ENCODE measurements at places on chromosomes 13 and 19.

GRCh38 chr13:80100636-80101035 lies 240.3 kb downstream of the SPRY2 start:
- no peak for DNase-seq

GRCh38 chr13:19967621-19968020 lies 9.1 kb downstream of the ZMYM2 start:
- DNase-seq: no peak

DNA sequence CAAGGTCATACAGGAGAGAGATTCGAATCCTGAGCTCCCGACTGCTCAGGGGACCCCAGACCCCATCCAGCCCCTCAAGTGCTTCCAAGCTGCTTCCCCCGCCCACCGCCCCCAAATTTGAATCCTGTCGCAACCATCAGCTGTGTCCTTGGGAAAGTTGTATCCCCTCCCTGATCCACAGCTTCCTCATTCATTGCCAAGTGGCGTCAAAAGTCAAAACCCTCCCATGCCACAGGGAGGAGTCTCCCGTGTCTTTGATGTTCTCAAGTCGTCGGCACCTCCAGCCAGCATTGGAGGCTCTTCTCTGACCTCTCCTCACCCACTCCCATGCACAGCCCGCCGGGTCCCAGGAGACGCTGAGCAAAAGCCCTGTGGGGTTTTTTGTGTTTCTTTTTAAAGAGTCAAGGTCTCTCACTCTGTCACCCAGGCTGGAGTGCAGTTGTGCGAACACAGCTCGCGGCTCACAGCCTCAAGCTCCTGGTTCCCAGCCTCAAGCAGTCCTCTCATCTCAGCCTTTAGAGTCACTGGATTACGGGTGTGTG lies 2.8 kb upstream of the IFI30 start:
- no peak for DNase-seq

GRCh38 chr13:75794663-75795062 lies 158.5 kb downstream of the LMO7 start:
- DNase-seq: no peak

- no peak for DNase-seq
These were observed 6.1 kb upstream of the OXGR1 start for GRCh38 chr13:97000295-97000925.

DNA sequence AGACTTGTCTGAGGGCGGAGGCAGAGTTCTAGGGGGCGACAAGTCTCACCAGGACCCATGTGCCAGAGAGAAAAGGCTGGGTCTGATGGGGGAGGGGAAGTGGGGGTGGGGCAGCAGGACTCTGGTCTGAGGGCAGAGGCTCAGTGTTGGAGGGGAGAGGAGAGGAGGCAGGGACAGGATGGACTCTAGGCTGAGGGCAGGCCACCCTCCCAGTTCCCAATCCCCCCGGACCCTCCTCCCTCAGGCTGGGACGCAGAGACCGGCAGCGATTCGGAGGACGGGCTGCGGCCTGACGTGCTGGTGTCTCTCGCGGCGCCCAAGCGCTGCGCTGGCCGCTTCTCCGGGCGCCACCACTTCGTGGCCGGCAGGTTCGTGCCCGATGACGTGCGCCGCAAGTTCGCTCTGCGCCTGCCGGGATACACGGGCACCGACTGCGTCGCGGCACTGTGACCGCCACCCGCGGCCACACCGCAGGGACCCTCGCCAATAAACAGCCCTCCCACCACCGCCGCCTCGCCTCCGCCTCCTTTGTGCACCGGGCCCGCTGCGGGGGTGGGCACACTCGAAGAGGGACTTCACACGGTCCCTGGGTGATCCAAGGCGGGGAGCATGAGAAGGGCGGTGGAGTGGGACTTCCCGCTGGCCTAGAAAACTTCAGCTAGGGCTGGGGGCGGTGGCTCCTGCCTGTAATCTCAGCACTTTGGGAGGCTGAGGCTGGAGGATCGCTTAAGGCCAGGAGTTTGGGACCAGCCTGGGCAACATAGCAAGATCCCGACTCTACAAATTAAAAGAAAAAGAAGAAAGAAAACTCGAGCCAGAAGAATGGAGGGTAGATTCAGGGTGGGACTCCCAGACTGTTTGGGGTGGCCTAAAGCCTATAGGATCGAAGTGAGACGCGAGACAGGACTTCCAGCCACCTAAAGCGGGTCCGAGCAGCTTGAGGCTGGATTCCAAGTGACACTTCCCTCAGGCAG lies 703 bp upstream of the CILP2 start:
- no peak for DNase-seq

- no peak for DNase-seq
These were observed 48.5 kb downstream of the NBEA start for GRCh38 chr13:34990399-34991214.

GRCh38 chr19:29537181-29537580 lies 11.4 kb downstream of the VSTM2B start:
- no peak for DNase-seq

- no peak for DNase-seq
These were observed 175.1 kb downstream of the NUFIP1 start for GRCh38 chr13:44814161-44814560.

DNA sequence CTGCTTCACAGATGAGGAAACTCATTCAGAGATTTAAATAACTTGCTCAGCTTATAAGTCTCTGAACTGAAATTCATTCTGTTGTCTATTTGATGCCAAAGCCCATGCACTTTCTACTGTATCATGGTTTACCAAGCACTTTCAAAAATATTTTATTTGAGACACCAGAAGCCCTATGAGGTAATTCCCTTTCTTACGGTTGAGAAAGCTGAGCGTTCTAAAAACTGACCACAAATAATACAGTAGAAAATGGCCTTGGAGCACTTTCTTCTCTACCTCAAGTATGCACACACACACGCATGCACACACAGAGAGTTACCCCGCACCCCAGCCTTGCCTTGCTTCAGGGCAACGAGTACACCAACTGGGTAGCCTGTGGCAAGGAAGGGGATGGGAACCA lies 228.5 kb downstream of the RFC3 start:
- DNase-seq: no peak

- DNase-seq: no peak
These were observed 15.8 kb upstream of the TUBGCP3 start for GRCh38 chr13:112603641-112604225.

DNA sequence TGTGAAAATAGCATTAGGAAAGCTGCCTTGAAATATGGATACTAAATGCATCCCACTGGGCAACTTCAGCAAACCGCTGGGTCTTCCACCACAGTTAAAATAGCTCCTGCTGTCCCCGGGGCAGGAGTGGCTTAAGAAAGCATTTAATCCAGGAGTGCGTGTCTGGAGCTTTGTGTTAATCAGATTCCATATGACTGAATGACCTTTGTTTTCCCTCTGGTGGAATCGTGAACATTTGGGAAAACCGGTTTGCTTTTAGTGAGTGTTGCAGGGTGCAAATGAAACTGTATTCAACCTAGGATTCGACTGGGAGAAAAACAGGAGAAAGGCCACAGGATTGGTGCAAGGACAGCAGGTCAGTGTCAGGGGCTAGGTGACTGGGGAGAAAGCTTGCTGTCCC lies 237.6 kb upstream of the MAB21L1 start:
- no peak for DNase-seq

DNA sequence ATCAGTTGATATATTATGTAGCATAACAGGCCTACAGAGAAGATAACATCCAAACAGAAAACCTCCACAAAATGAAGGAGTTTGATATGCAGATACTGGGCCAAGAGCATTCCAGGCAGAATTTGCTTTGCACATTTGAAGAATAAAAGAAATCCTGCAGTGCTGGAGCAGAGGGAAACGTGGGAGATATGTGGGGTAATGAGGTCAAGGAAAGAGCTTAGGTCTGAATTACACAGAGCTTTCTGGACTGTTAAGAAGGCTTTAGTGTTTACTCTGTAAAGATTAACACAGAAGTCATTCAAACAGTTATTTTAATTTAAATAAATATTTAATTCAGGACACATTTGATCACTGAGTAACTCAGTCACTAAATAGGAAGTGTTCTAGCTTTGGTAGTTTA lies 692.7 kb downstream of the PCDH9 start:
- DNase-seq: no peak

DNA sequence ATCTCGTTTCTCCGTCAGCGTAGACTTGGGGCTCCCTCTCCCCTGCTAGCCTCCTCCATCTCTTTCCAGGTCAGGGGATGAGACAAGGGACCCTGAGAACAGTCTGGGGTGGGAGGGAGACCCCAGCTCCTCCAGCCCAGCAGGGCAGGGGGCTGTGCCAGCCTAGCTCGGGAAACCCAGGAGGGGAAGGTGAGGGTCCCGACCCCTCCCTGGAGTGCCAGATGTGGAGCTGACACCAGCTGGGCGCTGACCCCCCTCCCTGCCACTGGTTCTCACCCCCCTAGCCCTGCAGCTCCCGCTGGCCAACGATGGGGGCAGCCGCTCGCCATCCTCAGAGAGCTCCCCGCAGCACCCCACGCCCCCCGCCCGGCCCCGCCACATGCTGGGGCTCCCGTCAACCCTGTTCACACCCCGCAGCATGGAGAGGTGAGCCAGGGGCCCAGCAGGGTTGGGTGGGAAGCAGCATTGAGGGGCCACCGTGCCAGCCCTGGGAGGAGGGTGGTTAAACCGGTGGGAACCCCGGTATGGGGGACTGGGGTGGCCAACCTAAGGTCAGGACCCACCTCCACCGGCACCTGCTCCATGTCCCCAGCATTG lies 5.1 kb upstream of the TGFBR3L start:
- DNase-seq: no peak

GRCh38 chr19:18041054-18041453 lies 33.1 kb downstream of the ARRDC2 start:
- DNase-seq: no peak

- DNase-seq: no peak
These were observed 650.8 kb upstream of the PCDH9 start for GRCh38 chr13:67880916-67881315.

GRCh38 chr13:113734826-113735125 lies 24.2 kb upstream of the TMEM255B start:
- no peak for DNase-seq

DNA sequence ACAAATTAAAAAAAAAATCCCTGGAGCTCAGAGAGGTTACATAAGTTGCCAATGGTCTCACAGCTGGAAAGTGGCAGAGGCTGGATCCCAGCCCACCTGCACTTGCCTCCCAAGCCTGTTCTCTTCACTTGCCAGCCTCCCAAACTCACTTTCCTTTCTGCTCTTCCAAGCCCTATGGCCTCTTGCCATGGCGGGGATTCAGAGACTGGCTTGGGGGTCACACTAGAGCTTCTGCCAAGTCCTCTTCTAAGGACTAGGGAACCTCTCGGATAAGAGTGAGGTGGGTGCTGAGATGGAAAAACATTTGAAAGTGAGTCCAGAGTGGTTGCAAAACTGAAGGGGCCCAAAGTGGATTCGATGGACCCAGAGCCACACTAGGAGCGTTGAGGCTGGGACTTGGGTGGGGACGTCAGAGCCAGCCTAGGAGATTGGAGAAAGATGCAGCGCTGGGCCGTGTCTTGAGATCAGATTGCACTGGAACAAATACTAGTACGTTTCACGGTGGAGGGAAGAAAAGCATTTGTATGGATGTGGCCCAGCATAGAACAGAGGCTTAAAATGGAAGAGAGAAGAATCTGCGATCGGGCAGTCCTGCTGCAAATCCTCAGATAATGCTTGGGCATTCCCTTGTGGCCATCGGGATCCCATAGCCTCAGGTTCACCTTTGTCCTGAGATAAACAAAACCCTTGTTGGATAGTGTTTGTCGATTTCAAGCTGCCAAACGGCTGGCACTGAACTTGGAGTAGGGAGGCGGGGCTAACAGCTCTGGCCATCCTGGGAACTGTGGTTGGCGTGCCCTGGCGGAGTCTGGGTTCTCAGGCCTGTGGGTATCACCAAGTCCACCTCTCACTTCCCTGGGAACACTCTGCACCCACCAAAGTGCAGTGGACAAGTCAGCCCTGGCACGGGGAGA lies 84.8 kb downstream of the ING1 start:
- no peak for DNase-seq

All from T-helper 1 cell (primary cell).